ENCODE measurements at places on chromosomes 3 and 15. TPM values are rescaled to one million over a fixed set of nuclear protein-coding genes. Genes with fewer than 3 reads are reported as not detected.

DNA sequence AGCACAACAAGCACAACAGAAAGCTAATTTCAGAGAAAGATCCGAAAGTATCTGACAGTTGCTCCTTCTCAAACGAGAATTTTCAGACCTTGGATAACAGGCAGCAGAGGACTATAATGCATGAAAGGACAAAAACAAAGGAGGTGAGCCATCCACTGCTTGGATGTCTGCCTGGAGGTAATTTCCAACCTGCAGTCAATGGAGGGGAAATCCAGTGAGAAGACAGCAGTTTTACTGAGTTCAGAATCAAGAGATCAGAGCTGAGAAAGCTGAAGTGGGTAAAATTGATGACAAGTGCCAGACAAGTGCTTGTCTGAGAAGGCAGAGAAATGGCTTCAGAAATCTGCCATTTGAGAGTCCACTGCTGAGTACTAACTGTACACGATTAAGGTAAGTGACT lies 22.1 kb downstream of the UBE3A start:
- DNase-seq = peak; percentile 48

- no peak for DNase-seq
These were observed 43.2 kb upstream of the TSEN2 start for GRCh38 chr3:12440927-12441714.

PYGO1 gene
- 0.51 TPM for total RNA-seq

DNA sequence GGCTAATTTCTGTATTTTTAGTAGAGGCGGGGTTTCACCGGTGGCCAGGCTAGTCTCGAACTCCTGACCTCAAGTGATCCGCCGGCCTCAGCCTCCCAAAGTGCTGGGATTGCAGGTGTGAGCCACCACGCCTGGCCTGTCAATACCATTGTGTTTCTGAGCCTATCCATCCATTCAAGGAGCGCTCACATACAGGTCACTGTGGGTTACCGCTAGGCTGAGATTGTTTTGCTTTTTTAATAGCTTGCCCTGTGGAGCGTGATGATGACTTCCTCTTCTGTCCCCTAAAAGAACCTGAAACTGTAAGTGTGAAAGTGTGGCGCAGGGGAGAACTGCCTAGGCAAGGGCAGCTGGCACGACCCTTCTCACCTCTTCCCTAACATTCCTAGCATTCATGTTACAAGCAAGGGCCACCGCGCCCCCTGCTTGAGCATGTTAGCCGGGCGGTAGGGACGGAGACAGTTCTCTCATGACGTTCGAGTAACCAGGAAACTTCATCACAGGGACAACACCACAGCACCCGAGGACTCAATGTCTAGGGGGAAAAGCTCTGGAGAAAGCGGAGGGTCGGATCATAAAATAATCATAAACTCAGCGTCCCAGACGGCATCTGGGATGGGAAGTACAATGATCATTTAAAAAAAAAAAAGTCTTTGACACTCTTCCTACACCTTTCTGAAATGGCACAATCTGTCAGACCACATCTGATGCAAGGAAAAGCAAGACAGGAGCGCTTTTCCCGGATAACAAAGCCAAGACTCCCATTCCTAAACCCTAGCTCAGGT lies 790 bp downstream of the LAMP3 start:
- DNase-seq = peak; percentile 56

DNA sequence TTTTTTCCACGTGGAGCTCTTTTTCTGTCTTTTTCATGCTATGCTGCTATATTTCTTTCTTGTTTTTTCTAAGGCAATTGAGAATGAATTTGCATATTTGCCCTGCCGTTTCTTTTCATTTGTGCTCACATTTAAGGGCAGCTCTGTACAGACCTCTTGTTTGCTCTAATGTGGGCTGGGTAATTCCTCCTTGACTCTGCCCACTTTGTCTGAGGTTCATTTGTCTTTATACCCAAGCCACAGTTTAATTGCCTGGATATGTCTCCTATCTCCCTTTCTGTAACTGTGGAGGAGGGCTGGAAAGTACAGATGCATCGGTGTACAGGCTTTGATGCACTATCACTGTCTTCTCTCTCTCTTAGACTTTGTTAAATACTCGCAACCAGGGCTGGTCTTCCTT lies 195.9 kb downstream of the EPHB1 start:
- DNase-seq = no peak

DNA sequence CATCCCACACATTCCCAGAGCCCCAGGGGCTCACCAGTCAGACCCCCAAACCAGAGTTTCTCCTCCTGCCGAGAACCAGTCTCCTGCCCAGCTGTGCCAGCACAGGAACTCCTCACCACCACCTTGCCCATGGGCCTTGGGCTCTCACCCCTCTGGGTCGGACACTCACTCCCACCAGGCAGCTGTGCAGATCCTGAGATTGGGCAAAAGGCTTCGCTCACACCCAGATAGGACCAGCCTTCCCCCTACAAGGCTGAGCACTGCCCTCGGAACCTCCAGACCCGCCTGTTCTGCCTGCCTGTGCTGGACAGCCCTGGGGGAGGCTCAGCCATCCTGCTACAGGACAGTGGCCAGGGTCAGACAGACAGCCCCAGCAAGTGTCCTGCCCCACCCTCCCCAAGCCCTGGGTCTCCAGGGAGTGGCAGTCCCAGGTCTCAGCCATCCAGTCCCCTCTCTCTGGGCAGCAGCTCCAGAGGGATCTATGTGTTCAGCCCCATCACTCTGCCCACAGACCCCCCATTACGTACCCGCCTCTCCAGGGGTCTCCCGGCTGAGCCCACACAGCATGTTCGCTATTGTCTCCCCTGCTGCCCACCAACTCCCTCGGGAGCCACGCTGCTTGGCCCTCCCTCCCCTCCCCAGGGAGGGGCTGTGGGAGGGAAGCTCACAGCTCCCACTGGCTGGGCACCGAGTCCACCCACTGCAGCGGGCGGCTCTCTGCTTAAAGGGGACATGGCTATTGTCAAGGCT lies at the start of gene GRIP2:
TSS of gene GRIP2 (minus strand) at position 601 of the 750 bp plus-strand sequence. CDS start at position 567, 34 bp downstream.
- DNase-seq = no peak

DNA sequence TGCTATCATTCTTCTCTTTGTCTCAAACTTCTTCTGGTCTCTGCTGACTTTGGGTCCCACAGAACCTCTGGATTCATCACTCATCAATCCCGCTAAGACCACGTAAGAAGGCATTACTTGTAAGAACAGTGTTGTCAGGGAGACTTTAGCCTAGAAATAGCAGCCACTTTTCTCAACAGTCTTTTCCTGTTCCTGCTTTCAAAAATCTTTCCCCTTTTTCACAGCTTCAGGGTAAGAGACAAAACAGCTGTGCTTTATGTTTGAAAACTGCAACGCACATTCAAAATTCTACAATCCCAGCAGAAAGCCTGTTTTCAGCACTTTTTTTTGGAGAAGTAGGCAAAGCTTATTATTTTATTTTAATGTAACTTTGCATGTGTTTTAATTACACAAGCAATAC lies 42.0 kb upstream of the FAM98B start:
- DNase-seq = no peak

MKRN3 gene
- total RNA-seq = 0.88 TPM

GRCh38 chr3:120348065-120348990 lies 826 bp downstream of the LRRC58 start:
- DNase-seq = peak; percentile 25

DNA sequence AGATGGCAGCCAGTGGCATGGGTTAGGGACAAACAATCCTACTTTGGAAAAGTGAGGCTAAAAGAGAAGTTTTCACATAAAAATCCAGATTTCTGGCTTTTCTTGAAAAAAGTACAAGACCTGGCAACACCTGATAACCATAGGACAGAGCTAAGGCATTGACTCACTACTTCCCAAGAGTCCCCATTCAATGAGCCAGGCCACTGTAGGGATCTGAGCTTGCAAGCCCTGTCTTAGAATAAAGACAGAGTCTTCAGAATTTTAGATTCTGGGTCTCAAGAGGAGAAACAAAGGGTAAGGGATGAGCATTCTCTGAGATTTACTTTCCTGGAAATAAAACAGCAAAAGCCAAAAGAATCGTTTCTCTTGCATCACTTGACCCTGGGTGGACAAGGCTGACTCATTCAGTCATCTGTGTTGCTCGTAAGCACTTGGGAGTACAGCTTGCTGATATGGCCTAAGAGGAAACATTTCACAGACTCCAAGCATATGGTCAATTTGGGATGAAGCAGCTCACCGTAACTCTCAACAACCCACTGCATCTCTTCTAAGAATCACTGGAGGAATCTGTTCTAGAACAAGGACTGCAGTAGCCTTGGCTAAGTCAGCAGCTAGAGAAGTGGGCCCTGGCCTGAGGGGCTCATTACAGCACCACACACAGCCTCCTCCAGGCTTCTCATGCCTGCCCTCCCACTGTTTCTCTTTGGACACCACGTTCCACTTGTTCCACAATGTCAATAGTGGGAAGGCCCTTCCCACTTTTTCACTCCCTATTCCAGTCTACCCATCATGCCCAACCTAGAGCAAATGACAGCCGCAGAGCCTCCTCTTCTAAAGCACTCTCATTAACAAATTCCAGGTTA lies 86.2 kb downstream of the RFTN1 start:
- DNase-seq = peak; percentile 40

DNA sequence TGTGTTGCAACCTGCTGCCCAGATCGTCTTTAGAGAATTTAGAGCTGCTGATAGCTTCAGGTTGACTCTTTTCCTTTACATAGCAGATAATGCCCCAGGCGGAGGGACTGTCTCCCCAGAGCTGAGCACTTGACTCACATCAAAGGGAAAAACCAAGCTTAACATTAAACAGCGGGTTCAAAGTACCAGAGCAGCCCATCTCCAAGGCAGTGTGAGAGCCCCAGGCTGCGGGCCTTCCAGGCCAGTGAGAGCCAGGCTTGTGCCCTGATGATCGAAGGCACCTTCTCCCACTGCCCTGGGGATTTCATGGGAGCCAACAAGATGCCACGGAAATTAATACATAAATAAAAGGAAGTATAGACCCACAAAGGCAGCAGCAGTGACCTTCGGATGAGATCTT lies 275.6 kb downstream of the XXYLT1 start:
- DNase-seq = no peak
